ENCODE measurements at places on chromosomes 7 and 10.
A peak's percentile ranks its signal among the peaks of the same experiment; 100 is the strongest.

- no peak for DNase-seq
Measured at GRCh38 chr10:28508304-28508925, 24.5 kb upstream of the WAC start.

- no peak for DNase-seq
Measured at GRCh38 chr10:80530816-80531215, 6.9 kb upstream of the SH2D4B start.

GRCh38 chr7:107742678-107743566 is 1.0 kb upstream of the CBLL1 start:
- peak; percentile 62 for DNase-seq

DNA sequence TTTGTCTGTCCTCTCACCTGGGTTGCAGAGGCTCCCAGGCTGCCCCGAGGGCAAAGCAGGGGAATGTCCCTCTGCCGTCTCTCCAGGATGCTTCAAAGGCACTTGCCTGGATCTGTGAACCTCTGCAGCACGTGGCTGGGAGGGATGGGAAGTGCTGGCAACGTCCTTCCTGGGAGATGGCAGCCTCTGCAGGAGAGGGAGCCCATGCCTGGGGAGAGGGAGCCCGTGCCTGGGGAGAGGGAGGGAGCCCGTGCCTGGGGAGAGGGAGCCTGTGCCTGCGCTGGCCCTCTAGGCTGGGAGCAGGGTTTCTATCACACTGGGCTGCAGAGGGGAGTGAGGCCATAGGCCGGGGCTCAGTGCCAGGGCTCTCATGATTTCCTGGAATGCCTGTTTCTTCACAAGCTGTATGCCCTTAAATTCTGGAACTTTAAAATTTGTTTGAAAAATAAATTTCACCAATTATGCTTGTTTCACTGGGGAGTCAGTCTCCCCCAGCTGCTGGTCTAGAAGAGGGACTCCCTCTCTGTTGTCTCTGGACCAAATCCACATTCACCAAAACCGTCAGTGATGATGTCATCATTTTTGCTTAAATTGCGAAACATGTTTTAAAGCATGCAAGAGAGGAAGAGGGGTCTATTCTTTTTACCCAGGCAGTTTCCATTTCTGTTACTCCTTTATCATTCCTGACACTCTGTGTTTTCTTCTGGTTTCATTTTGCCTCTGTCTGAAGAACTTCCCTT is 135.7 kb downstream of the DNAJB6 start:
- DNase-seq = no peak

- DNase-seq = no peak
Measured at GRCh38 chr7:7693881-7694280, 24.5 kb downstream of the RPA3 start.

- no peak for DNase-seq
Measured at GRCh38 chr10:125692601-125693523, 9.9 kb upstream of the TEX36 start.

DNA sequence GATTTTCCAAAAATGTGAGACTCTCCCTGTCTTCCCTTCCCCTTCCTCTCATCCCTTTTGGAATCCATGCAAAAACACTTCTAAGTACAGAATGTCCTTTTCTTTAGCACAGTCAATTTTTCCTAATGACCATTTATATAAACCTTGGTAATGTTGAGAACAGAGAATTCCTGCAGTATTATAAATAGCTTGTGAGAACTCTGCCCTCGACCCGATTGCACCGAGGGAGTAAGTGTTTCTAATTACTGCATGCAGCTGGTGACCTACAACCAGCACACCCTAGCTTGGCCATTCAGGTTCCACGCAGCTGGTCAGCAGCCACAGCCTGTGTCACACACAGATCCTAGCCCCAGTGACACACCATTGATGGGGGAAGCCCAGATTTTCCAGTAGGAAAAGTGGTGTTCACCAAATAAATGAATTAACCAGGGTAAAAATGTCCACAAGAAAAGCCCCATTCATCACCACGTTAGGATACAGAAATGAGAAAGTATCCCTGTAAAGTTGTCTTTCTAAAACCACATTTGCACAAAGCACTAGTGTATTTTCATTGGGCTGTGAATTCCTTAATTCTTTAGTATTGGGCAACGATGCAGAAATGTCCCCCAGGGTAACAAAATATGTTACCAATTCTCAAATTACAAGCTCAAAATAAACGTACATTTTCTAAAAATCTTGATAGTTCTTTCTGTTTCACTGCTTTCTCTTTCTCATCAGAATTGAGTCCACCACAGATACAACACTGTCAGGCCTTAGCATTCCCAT is 499.0 kb upstream of the KLF6 start:
- DNase-seq = no peak

GRCh38 chr7:32077806-32078205 is 7.6 kb upstream of the PDE1C start:
- no peak for DNase-seq

GRCh38 chr10:3784510-3785250 is at the start of gene KLF6:
TSS of gene KLF6 (minus strand) at chr10:3785209. CDS start at chr10:3785014, 195 bp downstream.
- peak; percentile 94 for DNase-seq

GRCh38 chr10:95569368-95569767 is 8.2 kb upstream of the SORBS1 start:
- no peak for DNase-seq

GRCh38 chr7:30278376-30278775 is 6.0 kb upstream of the ZNRF2 start:
- peak; percentile 25 for DNase-seq

GRCh38 chr10:75127471-75127870 is 16.0 kb downstream of the SAMD8 start:
- DNase-seq = no peak

DNA sequence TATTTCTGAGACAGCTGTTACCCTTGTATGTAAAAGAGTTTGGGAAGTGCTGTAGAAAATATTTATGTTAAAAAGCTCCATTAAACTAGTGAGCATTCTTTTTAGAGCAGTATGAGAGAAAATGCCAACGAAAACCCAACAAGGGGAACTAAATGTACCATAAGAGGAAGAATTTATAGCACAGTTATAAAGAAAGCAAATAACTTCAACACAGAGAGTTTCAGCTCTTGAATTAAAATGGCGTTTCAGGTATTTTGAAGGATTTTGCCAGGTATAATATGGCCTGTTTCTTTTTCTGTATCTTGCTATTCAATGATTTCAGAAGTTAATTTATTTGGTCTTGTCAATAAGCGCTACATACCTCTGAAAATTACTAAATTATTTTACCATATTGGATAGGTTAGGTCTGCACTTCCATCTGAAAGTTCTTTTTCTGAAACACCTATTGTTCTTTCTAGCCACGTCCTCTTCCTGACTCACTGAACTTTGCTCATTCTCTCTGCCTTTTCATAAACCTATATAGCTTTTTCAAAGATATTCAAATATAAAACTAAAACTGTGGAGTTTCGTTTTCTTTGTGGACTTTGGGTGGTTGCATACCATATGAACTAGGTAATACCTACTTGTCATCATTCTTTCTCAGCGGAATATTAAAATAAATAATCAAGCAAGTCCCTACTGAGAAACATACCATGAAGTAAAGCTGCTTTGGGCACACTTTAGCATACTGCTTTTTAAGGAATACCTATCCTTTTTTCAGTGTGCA is 136.1 kb downstream of the SEMA3A start:
- no peak for DNase-seq

DNA sequence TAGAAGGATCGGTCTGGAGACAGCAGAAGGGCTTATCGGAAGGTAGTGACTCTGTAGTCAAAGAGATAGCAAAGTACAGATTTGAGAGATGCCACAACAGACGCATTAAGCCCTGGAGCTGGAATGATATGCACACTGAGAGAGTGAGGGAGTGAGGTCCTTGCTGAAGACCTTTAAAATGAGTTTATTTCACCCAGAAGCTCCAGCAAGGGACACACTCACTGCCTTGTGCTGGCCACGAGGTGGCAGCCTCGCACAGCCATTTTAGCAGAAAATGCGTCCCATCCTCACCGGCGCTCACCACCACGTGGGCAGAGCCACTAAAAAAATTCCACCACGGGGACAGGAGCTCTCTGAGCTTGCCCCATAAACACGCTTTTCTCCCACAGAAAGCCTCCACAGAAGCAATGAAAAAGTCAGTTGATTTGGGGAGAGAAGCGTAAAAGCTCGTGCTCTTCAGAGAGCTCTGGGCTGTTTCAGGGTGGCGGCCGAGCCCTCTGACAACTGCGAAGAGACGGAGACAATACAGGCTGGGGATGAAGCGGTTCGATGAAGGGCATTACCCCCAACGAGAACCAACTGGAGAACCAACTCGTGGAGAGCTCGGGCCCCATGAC is 163.0 kb upstream of the KLF14 start:
- peak; percentile 39 for DNase-seq

GRCh38 chr7:158278745-158279320 is 308.8 kb downstream of the PTPRN2 start:
- no peak for DNase-seq

DNA sequence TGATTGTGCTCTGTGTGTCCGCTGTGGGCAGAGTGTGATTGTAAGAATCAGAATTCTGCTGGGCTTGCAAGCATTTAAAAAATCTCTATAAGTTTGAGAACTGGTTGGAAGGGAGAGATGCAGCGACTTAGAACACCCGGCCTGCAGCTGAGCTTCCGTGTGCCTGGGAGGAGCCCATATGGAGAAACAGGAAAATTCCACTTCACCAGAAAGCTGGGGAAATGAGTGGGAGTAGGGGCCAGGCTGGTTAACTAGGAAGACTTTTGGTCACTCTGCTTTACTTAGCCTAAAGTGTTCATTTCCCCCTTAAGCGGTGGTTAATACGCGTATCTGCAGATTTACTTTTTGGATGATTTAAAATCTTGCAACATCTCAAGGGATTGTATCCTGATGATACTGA is 72.2 kb downstream of the TCF7L2 start:
- no peak for DNase-seq

DNA sequence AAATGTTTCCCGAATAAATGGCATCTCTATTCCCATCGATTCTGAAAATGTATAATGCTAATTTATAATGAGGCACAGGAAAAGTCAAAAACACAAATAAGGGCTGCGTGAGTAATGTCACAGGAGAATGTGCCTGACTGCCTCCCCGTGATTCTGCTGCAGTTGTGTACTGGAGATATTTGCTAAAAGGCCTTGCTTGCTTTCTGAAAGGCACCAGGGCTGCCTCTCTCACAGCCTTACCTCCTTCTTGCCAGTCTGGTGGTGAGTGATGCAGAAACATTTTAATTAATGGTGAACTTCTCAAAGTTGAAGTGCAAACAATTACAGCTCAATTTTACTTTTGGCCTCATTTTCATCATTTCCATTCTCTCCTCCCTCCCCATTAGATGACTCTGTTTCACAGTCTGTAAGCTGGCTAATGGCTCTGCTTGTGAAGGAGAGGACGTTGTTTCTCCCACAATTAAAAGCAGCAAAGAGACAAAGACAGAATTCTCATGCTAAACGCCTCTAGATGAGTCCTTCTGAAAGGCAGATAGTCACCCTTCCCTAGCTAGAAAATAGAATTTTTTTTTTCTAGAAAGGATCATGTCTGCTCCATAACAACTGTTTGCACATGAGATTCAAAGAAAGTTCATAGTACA is 377.6 kb downstream of the MDFIC start:
- no peak for DNase-seq

DNA sequence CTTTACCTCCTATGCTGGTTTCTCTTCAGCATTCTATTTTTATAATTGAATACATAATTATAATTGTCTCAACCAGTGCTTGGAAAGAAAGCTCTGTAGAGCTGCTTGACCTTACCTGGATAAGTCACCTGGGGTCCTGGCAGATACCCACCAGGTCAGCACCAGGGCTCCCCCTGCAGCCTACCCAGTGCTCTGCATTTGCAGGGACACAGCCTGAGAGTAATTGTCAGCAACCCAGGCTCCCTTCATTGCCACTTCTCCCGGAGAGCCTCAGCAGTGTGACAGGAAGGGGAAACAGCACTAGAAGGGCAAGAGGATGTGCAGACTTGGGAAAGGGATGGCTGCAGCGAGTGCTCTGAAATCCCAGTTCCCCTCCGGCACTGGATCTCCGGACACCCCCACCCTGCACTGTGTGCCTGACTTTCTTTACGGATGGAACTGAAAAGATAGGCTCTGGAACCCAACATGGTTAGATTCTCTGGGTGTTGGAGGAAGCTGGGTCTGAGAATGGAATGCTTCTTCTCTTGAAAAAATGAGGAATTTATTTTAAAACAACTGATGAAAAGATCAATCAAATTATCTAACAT is 11.4 kb upstream of the PAX4 start:
- DNase-seq = peak; percentile 41

DNA sequence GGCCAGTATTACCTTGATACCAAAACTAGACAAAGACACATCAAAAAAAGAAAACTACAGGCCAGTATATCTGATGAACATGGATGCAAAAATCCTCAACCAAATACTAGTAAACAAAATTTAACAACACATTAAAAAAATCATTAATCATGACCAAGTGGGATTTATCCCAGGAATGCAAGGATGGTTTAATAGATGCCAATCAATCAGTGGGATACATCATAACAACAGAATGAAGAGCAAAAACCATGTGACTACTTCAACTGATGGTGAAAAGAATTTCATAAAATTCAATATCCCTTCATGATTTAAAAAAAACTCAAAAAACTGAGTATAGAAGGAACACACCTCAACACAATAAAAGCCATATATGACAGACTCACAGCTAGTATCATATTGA is 25.2 kb upstream of the UBN2 start:
- DNase-seq = no peak

GRCh38 chr10:74967911-74968666 is 141.7 kb downstream of the KAT6B start:
- DNase-seq = no peak

DNA sequence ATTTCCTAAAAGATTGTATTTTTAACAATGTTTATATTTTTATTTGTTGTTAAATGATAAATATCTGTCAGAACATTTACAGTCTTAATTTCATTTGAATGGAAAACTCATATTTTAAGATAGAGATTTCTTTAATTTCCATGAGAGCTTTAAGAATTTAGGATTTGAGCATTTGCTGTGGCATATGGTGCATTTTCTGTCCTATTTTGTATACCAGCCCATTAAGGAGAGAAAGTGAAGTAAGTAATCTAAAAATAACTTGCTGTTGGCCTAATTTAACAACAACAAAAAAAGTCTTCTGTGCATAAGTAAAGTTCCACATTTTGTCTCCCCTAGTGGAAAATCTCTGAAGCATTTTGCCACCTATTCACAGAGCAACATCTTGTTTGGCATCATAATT is 190.9 kb upstream of the PPP1R3A start:
- no peak for DNase-seq

GRCh38 chr10:75469006-75469616 is 37.7 kb downstream of the LRMDA start:
- DNase-seq = peak; percentile 32

DNA sequence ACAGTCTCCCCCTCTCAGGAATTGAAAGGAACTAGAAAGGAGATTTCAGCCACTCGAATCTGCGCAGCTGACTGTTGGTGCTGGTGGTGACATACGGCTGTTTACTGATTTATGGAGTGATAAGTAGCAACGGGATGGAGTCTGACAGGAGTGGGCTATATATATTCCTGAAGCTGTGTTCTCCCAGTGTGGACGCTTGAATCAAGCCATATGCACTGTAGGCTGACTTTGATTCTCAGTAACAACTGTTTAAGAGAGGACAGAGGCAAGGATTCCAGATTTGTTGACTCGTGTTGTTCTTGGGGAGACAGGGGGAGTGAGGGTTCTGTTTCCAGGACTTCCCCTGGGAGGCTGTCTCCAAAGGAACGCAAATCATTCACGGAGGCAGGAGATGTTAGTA is 260.1 kb upstream of the AUTS2 start:
- DNase-seq = no peak

Measured in upper lobe of left lung (tissue), 6 donors.